ENCODE measurements at places on chromosomes 2 and 18. TPM values are rescaled to one million over a fixed set of nuclear protein-coding genes. Genes with fewer than 3 reads are reported as not detected.

FIGN gene
- 2.7 TPM for total RNA-seq

AKAIN1 gene
- not detected for total RNA-seq

NLRC4 gene
- 0.07 TPM for total RNA-seq

GPN1 gene
- total RNA-seq, result 39.5 TPM

ALPP gene
- total RNA-seq, result not detected

LOXL3 gene
- total RNA-seq, result 2.9 TPM

CIB4 gene
- total RNA-seq, result not detected

SH2D6 gene
- total RNA-seq, result 0.45 TPM

MOGAT1 gene
- total RNA-seq, result not detected

MATN3 gene
- 3.0 TPM for total RNA-seq

CROCC2 gene
- total RNA-seq, result not detected

RPRM gene
- total RNA-seq, result 0.10 TPM

CSRNP3 gene
- 1.2 TPM for total RNA-seq

EDAR gene
- not detected for total RNA-seq

TCF23 gene
- total RNA-seq, result not detected

EFR3B gene
- 7.0 TPM for total RNA-seq

DNA sequence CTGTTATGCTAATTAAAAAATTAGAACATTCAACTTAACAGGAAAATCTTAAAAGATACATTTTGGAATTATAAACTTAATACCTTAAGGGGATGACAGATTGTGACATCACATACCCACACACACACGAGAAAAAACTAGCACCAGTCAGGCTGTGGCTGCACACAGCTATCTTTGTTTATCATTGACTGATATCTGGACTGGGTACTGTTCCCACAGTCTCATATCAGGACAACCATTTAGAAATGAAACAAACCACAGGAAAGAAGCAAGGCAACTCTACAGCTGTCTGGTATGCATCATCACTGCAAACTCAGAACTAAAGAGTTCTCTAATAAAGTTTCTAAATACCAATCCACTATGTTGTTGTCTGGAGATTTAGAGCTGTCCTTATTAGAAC, 210.9 kb upstream of the SMAD7 start:
- no peak for DNase-seq

DNA sequence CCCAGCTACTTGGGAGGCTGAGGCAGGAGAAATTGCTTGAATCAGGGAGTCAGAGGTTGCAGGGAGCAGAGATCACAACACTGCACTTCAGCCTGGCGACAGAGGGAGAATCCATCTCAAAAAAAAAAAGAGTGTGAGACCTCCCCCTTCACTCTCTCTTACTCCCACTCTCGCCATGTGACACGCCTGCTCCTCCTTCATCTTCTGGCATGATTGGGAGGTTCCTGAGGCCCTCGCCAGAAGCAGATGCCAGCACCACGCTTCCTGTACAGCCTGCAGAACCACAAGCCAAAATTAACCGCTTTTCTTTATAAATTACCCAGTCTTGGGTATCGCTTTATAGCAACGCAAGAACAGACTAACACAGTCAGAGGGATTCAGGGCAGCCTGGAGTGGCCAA, 66.3 kb upstream of the CREB1 start:
- no peak for DNase-seq

DNA sequence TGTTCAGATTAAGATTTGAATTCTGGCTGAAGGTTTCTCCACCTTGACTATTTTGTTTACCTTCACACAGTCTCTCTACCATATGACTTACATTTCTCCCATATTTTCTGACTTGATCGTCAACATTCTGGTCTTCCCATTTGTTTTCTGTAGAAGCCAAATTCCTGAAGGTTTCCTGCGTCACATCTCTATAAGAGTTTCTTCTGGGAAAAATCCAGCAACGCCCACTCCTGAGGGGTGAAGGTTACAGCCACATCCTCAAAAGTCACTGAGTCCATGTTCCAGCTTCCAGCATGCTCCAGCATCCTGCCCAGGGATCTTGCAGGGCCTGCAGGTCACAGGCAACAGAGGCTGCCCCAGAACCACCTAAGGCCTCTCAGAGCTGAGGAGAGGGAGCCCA, 47.5 kb downstream of the NBEAL1 start:
- DNase-seq, result no peak

GRCh38 chr2:208872591-208872990, 466.0 kb downstream of the PTH2R start:
- DNase-seq, result peak; percentile 29

- DNase-seq, result no peak
Measured at GRCh38 chr2:214902286-214902685, 92.8 kb upstream of the BARD1 start.

- no peak for DNase-seq
Measured at GRCh38 chr2:147382322-147382948, 462.4 kb upstream of the ACVR2A start.

DNA sequence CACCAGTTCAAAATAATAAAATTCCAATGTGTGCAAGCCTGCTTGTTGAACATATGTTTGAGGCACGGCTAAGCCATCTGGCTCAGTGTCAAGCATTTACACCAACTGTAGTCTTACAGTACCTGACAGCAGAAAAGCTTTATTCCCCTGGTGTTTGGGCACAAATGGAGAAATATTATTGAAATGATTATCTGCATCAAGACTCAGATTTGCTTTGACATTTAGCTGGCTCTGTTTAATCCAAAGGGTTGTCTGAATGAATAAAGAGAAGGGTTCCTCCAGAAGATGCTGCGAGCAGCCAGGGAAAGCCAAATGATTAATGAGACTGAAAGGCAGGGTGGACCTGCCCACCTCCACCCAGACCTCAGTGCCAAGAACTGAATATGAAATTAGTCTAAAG, 393.2 kb upstream of the GALNT5 start:
- no peak for DNase-seq

DNA sequence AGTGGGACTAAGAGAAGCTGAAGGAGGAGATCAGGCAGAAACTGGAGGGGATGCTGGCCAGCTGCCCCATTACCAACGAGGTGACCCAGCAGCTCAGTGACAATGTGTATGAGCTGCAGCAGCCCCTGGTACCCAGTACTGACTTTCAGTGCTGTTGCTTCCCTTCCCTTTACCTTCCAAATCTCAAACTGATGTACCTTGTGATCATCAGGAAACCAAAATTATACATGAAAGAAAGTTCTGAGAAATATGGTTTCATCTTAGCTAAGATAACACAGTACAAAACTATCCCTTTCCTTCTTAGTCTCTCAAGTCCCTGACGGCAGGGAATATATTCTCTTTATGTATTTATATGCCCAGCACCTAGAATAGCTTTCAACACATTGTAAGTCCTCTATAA, 52.3 kb upstream of the CERS6 start:
- DNase-seq, result no peak

DNA sequence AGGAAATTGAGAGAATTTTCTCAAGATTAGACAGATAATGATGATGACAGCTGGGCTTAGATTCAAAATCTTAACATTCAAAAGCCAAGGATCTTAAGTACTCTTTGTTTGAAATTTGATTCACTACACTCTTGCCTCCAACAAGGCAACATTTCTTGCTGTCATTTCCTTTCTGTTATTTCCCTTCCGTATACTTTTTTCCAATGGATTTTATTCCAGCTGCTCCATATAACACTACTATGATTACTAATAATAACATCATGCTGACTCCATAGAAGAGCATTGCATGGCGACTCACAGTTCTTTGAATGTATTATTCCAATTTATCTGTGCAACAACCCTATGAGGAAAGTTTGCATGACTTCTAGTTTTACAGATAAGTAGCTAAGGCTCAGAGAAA, 33.9 kb upstream of the CCDC102B start:
- no peak for DNase-seq

GRCh38 chr2:29606104-29607037, 315.0 kb downstream of the ALK start:
- DNase-seq, result no peak

- no peak for DNase-seq
Measured at GRCh38 chr18:24238387-24238786, 99.5 kb downstream of the CABYR start.

- DNase-seq, result no peak
Measured at GRCh38 chr2:206438196-206438724, 5.1 kb upstream of the ADAM23 start.

DNA sequence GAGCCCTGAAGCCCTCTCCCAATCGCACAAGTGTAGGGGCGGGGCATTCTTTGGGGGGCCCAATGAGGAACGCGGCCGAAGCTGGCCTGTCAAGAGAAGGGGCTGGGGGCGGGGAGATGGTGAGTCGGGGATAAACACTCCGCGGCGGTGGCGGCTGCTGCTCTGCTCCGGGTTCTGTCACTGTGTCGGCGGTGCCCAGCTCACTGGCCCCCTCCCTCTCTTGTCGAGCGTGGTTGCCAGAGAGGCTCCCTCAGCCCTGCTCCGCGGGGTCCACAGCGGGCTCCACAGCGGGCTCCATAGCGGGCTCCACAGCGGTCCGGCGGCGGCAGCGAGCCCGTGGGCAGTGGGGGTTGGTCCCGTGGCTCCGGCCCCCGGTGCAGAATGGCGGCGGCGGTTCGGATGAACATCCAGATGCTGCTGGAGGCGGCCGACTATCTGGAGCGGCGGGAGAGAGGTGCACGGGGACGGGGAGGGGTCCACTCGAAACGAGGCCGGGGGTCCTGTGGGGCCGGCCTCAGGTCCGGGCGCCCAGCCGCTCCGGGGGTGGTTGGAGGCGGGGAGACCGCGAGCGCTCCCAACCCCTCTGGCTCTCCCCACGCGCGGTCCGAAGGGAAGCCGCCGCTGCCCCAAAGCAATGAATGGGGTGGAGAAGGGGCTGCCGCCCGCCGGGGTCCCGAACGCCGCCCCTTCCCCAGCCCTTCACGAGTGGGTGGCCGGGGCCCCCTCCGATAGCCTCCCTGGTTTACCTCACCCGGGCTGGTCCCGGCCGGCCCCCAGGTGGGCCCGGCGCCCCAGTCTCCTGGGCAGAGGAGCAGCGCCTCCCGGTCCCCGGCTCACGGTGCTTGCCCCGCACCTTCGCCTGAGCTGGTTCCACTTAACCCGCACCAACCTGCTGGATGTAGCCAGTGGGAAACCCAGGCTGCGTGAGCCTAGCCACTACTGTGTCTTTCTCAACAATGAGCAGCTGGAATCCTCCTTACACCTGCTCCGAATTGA, at the start of gene MXD1:
MXD1 (plus strand) TSS at position 160 of the 996 bp plus-strand sequence; CDS start at position 382, 222 bp downstream.
- DNase-seq, result no peak

GRCh38 chr2:20139407-20140172, 85.3 kb downstream of the SDC1 start:
- DNase-seq, result no peak

DNA sequence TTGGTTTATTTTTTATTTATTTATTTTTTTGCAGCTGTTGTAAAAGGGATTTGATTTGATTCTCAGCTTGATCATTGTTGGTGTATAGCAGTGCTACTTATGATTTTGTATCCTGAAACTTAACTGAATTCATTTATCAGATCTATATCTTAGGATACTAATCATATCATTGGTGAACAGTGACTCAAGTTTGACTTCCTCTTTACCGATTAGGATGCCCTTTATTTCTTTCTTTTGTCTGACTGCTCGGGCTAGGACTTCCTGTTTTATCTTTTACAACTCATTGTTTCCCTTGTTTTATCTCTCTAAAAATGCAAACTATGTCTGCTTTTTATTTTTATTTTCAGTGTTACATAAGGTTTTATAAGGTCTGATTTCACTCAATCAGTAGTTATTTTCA, 23.6 kb downstream of the SP100 start:
- no peak for DNase-seq

DNA sequence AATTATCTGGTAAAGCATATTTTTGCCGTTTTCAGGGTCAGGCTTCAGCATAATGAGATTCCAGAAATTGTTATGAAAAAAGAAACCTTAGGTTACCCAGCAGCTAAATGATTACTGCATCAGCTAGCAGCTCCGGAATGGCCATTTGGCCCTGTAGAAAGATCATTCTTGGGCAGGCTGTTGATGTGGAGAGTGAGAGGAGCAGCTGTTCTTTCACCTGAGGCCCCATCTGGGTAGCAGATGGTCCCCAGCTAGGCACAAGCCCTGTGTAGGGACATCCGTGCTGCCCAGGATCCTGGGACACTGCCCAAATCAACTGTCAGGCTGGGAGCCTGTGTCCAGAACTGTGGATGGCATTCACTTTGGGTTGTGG, 61.8 kb downstream of the NEDD4L start:
- no peak for DNase-seq

DNA sequence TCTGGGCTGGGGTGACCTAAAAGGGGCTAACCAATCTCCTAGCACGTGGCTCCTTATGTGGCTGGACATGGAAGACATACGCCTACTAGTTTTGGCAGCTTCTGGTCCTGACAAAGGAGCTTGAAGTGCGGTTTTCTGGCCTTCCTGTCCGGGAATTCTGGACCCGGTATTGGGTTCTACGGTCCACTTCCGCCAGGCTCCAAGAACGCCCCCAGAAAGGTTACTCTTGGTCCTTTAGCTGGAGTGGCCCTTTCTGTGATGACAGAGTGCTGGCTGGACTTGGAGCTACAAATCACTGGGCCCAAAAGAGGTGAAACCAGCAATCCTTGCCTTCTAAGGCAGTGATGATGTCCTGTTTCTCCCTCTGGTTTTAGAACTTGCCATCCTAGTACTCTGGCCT, 164.2 kb upstream of the EPAS1 start:
- DNase-seq, result no peak

DNA sequence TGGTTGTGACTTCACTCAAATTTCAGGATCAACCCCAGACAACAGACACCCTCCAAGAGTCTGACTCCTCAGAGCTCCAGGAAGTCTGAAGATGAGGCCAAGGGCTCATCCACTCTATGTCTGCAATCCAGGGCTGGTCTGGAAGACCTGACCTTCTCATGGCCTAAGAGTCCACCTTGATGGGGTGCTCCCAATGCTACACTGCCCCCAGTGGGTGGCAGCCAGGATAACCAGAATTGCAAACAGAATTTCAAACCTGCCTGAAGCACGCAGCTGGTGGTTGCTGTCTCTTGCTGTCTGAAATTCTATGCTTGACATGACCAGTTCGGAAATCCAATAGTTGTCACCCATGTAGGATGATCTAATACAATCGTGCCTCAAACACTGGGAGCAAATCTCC, 96.0 kb downstream of the UXS1 start:
- no peak for DNase-seq

DNA sequence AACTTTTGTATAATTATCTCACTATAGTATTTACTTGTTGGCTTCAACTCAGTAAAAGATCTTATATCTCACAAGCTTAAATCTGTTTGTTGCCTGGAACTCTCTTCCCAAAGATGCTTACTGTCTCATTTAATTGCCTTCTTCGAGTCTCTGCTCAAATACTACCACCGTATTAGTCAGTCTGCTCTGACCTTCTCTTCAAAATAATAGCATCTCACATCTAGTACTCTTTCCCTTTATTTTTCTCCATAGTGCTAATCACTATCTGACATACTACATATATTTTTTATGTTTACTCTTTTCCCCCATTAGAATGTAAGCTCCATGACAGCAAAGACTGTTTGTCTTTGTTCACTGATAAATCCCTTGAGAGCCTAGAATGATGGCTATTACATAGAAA, 10.6 kb upstream of the MPP4 start:
- no peak for DNase-seq

GRCh38 chr2:173545364-173545763, 190.7 kb downstream of the CDCA7 start:
- no peak for DNase-seq

- no peak for DNase-seq
Measured at GRCh38 chr2:38615237-38615636, 12.5 kb upstream of the HNRNPLL start.

- no peak for DNase-seq
Measured at GRCh38 chr2:44171018-44171417, 2.3 kb downstream of the PPM1B start.

- no peak for DNase-seq
Measured at GRCh38 chr18:40235836-40236235, 1719.2 kb upstream of the PIK3C3 start.

- DNase-seq, result peak; percentile 15
Measured at GRCh38 chr2:7707723-7708122, 790.5 kb downstream of the RNF144A start.
